MG63 (cell line): ENCODE measurements at places on chromosomes 5 and 9. TPM values are rescaled to one million over a fixed set of nuclear protein-coding genes. Genes with fewer than 3 reads are reported as not detected.

Gene PAPPA
- 0.10 TPM in 1 of 2 replicates, not detected in the other for total RNA-seq

- no peak for DNase-seq
Observed at GRCh38 chr5:67925511-67925910, 290.0 kb upstream of the PIK3R1 start.

DNA sequence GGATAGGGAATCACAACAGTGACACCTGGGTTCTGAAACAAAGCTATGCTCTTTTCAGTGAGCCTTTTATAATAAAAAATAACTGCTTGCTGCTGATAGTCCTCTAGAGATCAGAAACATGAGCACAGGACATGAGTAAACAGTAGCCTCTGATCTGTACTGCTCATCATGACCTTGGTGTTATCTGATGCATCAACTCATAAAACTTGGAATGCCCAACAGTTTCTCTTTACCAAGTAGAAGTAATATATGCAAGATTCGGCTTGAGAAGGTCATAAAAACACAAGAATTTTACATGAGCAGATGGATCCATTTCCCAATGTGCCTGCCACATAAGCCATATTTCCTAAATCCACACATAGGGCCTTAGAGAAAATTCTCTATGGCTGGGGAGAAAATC lies 318.3 kb upstream of the GRAMD2B start:
- no peak for DNase-seq

DNA sequence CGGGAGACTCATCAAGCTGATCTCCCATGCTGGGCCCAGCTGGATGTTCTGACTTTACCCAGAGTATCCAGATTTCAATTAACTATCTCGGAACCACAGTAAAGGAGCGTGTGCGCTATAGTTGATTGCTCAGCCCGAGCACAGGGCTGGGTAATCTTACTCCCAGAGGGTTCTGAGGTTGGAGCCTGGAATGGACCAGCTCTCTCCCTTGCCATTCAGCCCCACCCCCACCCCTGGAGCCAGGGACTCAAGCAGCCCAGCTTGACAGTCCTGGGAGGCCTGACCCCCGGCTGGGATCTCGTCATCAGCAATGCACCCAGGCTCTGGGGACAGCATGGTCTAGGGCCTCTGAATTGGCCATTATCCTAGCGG lies 23.7 kb upstream of the PTGES start:
- no peak for DNase-seq

- no peak for DNase-seq
Observed at GRCh38 chr9:99221266-99221620, 499 bp downstream of the ALG2 start.

DNA sequence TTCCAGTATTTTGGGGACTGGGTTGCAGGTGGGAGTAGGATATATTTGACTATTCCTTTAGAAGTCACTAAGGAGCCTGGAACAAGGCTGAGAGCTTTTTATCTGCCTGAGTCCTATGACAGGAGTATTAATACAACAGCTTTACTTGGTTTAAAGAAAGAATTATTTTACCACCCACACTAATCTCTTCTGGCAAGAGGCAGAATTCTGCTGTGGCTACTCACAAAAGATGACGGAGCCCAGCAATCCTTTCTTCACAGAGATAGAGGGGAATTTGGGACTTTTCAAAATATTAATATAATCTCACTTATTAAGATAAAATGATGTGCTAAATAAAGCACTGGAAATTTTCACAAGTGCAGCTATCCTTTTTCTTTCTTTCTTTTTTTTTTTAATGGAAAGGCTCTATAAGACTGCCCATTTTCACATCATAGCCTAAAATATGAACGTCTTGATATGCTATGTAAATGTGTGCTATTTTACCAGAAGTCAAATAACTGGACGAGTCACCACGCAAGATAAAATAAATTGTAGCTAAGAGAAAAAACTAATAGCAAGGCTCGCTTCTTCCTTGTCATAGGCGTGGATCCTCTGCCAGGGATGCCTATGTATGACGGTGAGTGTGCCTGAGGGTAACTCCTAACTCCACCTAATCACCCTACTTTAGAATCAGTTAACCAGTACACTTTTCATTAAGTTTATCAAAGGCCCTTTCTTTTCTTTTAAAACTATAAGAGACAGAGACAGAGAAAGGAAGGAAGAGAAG lies 76.3 kb downstream of the ZNF608 start:
- DNase-seq: peak; percentile 61
